HuH-7 (cell line): ENCODE measurements at places on chromosomes 12 and 14.

- no peak for DNase-seq
Observed at GRCh38 chr14:101575581-101575980, 14.3 kb downstream of the DIO3 start.

DNA sequence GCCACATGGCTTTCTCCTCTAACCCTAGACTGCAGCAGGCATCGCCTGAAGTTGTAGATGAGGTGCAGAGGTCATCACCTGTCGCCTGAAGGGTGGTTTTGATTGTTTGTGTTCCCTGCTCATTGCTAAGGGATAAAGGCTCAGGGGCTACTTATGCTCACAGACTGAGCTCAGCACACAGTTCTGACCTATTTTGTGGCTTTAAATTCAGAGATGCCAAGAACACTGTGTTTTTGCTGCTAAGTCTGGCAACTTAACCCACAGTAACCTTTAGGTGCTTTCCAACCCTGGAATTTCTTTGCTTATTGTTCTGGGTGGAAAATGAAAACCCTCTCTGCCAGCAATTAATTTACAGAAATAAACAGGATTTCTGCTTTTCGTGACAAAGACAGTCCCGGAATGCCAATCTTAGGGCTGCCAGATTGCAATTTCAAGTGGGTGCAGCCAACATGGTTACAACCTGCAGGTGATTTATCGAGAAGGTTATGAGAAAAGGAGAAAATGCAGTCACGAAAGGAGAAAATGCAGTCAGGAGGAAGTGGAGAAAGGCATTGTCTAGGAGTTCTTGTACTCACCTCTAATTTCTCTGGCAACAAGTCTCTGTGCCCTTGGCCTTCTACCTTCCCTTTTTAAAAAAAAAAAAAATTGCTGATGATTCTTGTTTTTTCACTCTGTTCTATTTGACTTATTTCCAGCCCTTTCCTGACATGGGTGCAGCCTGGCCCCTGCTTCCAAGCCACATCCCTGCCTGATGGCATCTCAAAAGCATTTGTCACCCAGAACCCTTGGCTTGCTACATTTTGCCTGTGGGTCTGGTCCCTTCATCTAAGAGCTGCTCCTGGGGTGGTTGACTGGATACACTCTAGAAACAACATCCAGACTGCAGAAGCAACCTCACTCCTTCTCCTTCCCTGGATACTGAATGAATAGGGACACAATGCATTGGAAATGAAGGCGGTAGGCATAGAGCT, 23.3 kb downstream of the NPC2 start:
- DNase-seq: no peak

GRCh38 chr12:107761502-107761904, 566 bp upstream of the PRDM4 start:
- DNase-seq: peak; percentile 28

- no peak for DNase-seq
Observed at GRCh38 chr14:93023802-93024434, 91.8 kb downstream of the ITPK1 start.

- no peak for DNase-seq
Observed at GRCh38 chr12:7959701-7960121, 23.7 kb upstream of the SLC2A3 start.

DNA sequence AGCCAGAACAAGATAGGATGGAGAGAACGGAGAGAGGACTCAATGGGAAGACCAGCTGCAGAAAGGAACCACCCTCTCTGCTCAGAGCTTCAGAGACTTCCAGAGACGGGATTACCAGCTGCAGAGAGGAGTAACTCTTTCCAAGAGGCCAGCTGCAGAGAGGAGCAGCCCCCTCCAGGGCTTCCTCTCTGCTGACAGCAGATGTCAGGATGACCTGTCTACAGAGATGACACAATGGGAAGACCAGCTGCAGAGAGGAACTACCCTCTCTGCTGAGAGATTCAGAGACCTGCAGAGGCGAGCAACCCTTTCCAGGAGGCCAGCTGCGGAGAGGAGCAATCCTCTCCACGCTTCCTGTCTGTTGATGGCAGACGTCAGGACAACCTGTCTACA, 61.8 kb downstream of the KLRG1 start:
- no peak for DNase-seq

DNA sequence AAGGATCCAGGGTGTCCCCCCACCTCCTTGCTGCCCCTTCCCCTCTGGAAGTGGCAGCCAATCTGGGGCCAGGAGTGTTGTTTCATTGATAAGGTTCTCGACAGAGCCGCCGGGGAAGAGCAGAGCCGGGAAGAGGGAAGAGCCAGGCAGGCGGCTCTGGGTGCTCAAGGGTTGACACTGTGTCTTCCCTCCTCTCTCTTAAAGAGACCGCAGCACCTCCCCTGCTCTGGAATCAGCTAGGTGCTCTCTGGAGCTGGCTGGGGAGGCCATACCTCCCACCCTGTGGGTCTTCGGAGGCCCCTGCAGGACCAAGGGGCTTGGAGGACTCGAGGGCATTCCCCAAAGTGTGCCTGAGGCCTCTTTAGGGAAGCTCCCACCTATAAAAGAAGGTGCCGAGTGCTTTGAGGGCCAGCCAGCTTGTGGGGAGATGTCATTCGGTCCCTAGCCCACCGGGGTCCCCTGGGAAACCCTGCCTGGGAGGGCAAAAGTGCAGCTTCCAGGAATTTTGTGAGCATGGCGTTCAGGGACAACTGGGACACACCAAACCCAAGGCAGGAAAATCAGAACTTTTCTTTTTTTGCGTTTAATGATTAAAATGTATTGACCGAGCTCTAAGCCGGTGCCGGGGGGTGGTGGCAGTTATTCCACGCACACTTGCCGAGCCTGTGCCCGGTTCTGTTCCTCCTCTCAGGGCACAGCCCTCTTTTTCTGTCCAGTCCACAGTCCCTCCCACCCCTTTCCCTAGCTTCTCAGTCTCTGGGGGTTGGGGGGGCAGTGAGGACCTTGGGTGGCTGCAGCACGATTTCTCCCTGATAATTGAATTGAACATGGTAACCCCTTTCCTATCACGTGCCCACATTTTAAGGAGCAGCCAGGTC, 3.0 kb downstream of the SETD1B start:
- no peak for DNase-seq

- DNase-seq: no peak
Observed at GRCh38 chr12:47939009-47939601, 24.3 kb upstream of the TMEM106C start.

DNA sequence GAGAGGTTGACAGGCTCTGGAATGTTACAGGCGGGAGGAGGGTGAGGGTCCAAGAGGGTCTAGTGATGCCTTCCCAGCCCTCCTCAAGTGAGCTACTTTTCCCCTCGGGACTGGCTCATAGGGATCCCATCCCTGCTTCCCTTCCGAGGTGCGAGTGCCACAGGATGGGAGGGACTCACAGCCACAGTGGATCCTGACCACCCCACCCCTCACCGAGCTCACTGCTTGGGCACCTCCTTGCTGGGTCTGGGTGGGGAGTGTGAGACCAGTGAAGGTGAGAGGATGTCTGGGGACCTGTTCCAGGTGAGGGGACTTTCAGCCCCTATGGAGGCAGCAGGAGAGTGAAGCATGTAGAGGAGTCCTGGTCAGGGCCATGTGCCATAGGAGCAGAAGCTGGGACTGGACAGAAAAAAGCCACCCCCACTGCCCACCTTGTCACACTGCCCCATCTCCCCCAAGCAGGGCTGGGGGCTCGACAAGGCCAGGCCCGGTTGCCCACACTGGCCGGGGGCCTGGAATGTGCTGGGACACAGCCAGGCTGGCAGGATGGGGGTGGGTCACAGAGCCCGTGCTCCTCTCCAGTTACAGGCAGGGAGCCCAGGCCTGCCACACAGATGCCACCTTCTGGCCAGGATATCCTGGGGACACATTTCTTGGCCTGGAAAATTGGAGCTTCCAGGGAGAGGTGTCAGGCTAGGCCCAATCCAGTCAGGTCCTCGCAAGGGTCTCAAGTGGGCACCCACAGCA, 1.7 kb upstream of the TNS2 start:
- DNase-seq: peak; percentile 29

GRCh38 chr14:36822685-36823084, 161.0 kb downstream of the PAX9 start:
- DNase-seq: no peak

- DNase-seq: peak; percentile 97
Observed at GRCh38 chr12:57756406-57757341, 1.8 kb downstream of the MARCHF9 start.

GRCh38 chr14:73662487-73662943, 17.7 kb downstream of the DNAL1 start:
- DNase-seq: no peak

DNA sequence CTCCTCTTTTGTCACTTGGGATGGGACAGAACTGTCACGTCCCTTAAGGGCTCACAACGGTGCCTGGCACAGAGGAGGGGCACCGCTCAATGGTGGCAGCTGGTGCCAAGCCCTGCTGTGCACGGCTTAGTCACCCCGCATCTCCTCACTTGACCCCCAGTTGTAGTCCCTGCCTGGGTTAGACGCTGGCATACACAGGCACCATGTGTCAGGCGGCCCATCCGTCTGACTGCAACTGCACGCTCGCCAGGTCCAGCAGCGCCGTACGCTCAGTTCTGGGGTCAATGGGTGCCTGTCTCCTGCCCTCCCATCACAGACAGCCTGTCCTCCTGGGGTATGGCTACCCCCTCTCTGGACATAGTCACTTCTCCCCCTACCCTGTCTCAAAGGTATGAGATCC, 1.6 kb upstream of the PACS2 start:
- DNase-seq: no peak

DNA sequence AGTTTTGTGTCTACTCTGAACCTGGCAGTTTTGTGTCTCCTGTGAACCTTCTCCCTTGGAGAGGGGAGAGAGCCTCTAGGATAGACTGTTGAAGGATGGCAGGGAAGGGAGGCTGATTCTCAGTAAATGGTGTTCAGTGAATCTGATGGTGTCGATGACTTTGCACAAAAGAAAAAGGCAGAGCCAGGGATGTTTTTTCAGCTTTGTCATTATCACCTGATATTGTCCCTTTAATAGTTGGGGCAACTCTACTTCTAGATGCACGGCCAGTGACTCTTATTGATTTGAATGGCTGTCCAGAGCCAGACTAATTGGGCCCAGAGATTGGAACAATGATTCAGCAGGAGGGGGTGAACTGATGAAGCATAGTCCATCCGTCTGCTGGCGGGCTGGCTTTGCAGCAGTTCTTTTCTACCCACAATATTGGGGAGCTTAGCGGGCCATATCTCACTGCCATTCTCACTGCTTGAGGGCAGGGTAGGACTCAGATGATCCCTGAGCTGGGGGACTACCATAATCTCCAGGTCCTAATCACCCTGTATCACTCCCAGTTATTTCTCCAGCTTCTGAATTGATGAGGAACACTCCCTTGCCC, 93.1 kb downstream of the ADCK1 start:
- no peak for DNase-seq

- DNase-seq: no peak
Observed at GRCh38 chr14:52115286-52115685, 46.4 kb upstream of the NID2 start.

- no peak for DNase-seq
Observed at GRCh38 chr12:5976711-5977110, 31.7 kb upstream of the ANO2 start.

DNA sequence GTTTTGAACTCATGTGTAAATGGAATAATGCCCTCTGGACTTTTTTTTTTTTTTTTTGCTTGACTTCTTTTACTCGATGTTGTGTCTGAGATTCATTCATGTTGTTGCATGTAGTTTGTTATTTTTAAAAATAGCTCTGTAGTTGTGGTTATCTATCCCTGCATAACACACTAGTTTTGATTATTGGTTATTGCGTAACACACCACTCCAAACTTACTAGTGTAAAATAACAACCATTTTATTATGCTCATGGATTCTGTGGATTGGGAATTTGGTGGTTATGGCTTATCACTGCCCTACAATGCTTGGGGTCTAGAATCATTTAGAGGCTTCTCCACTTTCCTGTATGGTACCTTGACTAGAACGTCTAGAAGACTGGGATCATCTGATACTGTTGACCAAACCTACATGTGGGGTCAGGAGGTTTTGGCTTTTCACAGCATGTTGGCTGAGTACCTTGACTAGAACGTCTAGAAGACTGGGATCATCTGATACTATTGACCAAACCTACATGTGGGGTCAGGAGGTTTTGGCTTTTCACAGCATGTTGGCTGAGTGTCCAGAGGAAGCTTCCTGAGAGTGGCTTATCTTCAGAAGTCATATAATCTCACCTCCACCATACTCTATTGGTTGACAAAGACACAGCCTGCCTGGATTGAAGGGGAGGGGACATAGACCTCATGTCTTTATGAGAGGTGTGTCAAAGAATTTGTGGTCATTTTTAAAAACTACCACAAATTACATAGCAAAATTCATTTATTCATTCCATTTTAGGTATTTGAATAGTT, 11.6 kb downstream of the VRK1 start:
- no peak for DNase-seq

- DNase-seq: no peak
Observed at GRCh38 chr12:132161036-132161781, 17.0 kb downstream of the NOC4L start.

DNA sequence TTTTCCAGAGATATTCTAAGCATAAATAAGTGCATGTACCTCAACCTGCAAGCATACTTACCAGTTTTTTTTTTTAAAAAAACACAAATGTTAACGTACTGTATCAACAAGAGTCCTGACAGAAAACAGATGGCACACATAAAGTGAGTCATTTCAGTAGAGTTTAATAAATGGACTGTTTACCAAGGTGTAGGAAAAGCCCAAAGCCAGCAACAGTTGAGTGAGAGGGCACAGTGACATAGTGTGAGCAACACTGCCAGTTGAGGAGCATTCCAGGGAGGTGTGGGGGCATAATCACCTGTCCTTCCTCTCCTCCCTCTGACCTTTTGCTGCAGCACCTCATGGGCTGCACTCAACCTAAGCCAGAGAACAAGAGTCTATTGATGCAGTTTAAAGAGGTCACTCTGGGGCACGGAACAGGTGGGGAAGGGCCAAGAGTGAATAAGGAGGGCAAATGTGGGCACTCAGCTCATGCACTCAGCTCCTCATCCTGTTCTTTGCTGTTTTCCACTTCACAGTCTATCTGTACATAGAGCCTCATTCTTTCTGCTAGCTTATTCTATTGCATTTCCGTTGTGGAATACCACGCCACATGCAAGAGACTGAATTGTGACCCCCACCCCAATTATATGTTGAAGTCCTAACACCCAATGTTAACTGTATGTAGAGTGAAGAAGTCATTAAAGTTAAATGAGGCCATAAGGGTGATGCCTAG, 29.3 kb downstream of the DHRS2 start:
- DNase-seq: no peak
